ENCODE measurements at places on chromosomes 2 and 18.

GRCh38 chr2:209471037-209471436, 47.2 kb downstream of the MAP2 start:
- no peak for DNase-seq

- no peak for DNase-seq
These were observed 18.3 kb upstream of the ICOS start for GRCh38 chr2:203918264-203918663.

DNA sequence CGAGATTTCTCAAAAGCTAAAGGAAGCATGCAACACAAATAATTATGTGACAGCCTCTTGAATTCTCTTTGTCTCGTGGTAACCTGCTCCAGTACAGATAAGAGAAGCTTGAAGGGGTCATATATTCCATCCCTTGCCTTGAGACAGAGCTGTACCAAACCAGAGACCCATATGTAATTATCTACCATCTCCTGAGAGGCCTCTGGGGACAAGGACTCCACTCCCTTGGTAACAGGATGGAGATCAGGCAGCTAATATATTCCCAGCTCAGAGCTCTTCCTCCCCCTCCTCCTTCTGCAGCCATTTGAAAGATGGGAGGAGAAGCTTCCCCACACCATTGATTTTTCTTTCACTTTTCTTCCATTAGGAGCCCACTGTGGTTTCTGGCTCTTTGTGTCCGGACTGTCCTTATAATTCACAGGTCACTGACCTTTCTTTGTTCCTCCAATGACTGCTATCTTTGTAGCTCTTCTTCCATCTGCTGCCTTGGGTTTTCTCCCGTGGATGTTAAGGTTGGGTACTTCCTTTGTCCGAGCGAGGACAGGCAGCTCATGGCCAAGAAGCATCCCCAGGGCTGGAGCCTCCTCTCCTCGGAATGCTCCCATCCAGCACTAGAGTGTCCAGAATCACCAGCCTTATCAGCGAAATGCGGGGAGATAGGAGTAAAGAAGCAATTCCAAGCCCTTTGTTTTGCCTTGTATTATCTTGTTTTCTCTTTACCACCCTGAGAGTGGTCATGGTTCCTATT, 72.6 kb upstream of the STPG4 start:
- no peak for DNase-seq

DNA sequence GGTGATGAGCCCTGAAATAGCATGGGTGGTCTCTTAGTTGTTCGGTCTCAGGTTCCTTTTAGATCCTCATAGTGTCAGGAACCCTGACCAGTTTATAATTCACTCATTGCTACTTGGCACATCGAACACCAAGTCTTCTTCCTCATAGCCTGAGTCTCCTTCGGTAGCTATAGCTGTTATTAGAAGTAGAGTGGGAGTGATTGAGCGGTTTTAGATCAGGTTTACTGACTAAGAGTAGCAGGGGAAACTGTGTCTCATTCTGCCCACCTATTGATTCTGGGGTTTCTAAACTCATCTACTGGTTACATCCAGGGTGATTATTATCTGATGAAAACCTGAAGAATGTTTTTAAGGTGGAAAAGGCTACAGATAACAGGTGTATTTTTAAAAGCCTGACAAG, 114.6 kb downstream of the SETBP1 start:
- no peak for DNase-seq

- DNase-seq = no peak
These were observed 91.1 kb downstream of the DIS3L2 start for GRCh38 chr2:232052591-232052990.

DNA sequence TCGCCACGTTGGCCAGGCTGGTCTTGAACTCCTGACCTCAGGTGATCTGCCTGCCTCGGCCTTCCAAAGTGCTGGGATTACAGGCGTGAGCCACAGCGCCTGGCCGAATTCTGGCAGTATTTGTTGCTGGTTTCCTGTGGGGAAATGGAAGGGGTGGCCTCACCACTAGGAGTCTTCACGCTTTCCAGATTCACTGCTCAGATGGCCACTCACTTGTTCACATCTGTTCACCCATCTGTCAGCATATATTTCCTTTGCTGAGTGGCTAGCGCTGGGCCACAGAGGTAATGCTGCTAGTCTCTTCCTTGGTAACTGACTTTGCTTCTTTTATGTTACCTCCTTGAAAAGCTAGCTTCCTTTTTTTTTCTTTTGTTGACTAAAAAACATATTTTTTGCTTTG, 27.2 kb downstream of the TMEM177 start:
- no peak for DNase-seq

DNA sequence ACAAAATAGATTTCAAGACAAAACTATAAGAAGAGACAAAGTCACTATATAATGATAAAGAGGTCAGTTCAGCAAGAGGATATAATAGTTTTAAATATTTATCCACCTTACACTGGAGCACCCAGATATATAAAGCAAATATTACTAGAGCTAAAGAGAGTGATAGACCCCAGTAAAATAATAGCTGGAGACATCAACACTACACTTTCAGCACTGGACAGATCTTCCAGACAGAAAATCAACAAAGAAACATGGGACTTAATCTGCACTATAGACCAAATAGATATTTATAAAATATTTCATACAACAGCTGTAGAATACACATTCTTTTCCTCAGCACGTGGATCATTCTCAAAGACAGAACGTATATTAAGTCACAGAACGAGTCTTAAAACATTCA, 86.6 kb downstream of the ATP8B1 start:
- no peak for DNase-seq

DNA sequence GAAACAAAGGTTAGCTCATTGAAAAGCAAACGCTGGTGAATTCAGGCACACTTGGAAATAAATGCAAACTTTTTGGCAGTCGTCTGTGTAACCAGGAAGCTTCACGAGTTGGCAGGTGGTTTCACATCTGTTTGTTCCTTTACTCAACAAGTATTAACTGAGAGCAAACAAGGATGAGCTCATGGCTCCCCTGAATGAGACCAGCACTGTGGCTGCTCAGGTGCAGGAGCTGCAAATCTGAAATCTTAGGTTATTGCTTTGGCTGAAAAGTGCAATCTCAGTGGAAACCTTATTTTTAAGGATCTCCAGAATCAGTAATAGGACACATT, 46.3 kb downstream of the SH3RF3 start:
- no peak for DNase-seq

- no peak for DNase-seq
These were observed 95.2 kb upstream of the GULP1 start for GRCh38 chr2:188196343-188197008.

DNA sequence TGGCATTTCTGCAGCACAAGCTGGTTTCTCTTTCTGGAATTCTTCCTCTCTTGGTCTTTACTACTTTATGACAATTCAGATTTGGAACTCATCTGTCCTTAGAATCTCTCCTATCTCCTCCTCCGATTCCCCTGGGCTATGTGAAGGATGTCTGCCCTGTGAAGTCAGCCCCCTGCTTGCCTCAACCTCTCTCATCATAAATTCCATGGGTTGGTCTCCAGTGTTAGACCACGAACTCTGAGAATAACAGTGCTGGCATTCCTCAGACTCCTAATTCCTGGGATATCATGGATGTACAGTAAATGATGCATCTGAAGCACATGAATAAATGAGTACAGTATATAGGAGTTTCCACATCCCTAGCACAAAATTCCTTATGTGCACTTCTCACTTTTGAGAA, 21.0 kb upstream of the CYRIA start:
- no peak for DNase-seq

DNA sequence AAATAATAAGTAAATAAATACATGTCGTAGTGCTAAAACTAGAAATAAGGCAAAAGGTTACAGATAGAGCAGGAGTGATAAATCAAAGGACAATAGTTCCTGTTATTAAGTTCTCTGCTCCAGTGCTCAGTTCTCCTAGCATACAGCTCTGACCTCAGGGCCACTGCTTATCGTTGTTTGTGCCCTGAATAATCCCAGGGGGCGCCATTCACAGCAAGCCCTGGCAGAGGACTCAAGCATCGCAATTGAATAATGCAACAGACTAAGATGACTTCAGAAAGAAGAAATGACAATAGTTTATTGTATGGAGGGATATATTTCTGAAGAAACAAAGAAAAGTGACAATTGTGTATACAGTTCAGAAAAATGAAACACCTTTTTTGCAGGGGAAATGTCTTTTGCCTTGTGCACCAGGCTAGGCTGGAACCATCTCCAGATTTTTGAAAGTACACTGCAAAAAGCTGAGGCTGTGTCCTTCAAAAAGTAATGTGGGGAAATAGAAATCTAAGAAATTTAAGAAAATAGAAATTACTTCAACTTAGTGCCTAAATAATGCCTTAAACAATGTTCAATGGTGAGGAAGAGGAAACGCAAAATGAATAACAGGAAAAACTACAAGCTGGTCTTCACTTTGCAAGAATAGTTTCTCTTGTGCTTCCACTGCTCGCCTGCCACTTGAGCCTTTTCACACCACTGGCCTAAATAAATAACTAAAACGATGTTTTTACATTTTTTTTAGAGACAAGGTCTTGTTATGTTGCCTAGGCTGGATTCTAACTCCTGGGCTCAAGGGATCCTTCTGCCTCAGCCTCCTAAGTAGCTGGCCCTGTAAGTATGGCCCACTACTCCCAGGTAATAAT, 19.0 kb upstream of the CCNYL1 start:
- DNase-seq = peak; percentile 47

GRCh38 chr2:24785671-24786321, 7.4 kb downstream of the PTRHD1 start:
- no peak for DNase-seq

GRCh38 chr2:113183703-113184102, 9.9 kb downstream of the PSD4 start:
- no peak for DNase-seq

GRCh38 chr18:62596145-62597005, 73.5 kb downstream of the ZCCHC2 start:
- no peak for DNase-seq

GRCh38 chr2:240430595-240430994, 4.9 kb upstream of the GPC1 start:
- no peak for DNase-seq

GRCh38 chr2:68317971-68318913, 1.5 kb downstream of the CNRIP1 start:
- DNase-seq = no peak

DNA sequence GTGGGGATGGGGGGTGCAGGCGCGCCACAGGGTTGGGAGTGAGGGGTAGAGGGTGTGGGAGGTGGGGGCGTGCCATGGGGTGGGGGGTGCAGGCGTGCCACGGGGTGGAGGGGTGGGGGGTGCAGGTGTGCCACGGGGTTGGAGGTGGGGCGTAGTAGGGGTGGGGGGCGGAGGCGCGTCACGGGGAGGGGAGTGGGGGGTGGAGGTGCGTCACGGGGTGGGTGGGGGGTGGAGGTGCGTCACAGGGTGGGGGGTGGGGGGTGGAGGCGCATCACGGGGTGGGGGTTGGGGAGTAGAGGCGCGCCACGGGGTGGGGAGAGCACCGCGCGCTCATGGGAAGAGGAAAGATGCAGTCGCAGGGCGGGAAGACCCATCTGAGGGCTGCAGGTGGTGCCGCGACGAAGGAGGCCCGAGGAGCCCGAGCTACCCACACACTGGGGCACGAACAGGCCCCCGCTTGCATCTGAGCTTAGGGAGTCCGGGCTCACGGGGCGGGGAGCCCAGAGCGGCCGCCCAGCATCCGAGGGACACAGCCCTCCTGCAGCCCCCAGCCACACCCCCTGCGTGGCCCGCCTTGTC, 37.5 kb downstream of the SNED1 start:
- DNase-seq = no peak

- DNase-seq = no peak
These were observed 1.4 kb upstream of the RNF103 start for GRCh38 chr2:86625096-86625495.

DNA sequence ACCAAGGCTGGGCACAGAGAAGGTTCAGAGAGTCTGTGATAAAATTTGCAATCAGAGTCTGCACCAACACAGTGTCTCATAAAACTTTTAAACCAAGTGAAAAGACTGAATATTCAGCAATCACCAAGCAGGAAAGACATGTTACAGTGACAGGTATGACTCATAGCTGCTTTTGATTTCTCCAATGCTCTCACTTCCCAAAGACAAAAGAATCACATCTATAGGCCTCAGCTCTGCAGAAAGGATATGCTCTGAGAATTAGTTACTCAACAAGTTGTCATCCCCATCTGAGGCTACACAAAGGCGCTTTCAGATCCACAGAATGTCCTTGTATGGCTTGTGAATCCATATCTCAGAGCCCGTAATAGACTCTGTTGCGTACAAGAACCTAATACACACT, 92.5 kb downstream of the KCNF1 start:
- DNase-seq = no peak

DNA sequence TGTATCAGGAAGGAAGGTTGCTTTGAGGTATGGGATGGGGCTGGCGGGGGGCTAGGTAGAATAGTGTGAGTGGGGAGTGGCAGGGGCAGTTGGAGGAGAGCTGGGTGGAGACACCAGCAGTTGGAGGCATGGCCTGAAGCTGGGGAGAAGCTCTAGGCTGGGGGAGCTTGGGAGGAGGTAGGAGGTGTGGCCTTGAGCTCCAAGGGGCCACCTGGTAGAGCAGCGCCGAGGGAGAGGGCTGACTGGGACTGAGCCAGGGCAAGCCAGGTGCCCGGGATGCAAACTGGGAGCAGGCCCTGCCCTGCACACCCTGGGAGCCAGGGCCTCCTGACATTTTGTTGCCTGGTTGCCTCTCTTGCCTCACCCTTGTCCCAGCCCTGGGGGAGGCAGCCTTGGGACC, 33.1 kb upstream of the PDIA6 start:
- no peak for DNase-seq

DNA sequence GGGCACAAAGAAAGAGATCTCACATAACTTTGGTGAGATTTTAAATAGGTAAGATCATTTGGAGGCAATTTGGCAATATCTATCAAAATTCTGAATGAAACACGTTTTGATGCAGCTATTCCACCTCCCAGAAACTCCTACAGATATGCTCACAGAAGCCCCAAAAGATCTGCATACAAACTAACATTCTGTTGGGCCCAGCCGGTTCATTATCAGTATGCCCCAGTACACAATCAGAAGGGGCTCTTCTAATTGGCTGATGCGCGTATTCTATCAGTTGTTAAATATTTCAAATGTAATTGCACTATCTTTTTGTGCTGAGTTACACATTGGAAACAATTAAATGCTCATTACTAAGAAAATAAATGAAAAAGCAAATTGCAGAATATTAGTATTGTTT, 7.1 kb upstream of the TGIF1 start:
- DNase-seq = no peak

DNA sequence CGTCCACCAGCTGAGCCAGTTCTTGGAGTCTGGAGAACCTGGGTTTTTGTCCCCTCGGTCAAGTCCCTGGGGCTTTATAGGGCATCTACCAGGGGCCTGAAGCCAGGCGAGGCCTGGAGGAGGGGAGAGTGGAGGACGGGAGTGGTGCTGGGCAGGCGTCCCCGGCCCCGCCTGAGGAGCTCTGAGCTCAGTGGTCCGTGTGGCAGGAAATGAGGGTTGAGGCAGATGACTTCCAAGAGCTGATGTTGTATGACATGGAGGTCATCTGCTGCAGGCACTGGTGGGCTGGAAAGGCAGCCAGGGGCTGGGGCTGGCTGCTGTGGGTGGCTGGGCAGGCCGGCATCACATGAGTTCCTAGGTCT, 118.5 kb upstream of the HS6ST1 start:
- no peak for DNase-seq

- peak; percentile 59 for DNase-seq
These were observed 28.3 kb downstream of the ANXA4 start for GRCh38 chr2:69770193-69770702.

GRCh38 chr2:20704886-20705285, 37.9 kb downstream of the GDF7 start:
- no peak for DNase-seq

GRCh38 chr2:141940709-141941108, 190.1 kb downstream of the LRP1B start:
- no peak for DNase-seq
